ENCODE measurements at places on chromosomes 11 and 22.

DNA sequence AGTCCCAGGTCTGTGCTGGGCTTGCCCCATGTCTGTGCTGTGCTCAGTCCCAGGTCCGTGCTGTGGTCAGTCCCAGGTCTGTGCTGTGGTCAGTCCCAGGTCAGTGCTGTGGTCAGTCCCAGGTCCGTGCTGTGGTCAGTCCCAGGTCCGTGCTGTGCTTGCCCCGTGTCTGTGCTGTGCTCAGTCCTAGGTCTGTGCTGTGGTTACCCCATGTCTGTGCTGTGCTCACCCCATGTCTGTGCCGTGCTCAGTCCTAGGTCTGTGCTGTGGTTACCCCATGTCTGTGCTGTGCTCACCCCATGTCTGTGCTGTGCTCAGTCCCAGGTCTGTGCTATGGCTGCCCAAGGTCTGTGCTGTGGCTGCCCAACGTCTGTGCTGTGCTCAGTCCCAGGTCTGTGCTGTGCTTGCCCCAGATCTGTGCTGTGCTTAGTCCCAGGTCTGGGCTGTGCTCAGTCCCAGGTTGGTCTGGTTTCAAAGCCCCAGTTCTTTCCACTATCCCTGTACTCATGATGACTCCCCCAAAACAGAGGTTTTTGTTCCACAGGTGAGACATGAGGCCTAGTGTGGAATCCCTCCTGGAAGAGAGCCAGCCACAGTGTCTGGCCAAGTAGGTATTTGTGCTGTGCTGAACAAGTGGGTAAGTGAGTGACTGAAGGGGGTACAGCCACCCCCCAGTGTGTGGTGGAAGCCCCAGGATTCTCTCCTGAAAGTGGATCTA, 34.8 kb downstream of the IRAG1 start:
- no peak for DNase-seq

DNA sequence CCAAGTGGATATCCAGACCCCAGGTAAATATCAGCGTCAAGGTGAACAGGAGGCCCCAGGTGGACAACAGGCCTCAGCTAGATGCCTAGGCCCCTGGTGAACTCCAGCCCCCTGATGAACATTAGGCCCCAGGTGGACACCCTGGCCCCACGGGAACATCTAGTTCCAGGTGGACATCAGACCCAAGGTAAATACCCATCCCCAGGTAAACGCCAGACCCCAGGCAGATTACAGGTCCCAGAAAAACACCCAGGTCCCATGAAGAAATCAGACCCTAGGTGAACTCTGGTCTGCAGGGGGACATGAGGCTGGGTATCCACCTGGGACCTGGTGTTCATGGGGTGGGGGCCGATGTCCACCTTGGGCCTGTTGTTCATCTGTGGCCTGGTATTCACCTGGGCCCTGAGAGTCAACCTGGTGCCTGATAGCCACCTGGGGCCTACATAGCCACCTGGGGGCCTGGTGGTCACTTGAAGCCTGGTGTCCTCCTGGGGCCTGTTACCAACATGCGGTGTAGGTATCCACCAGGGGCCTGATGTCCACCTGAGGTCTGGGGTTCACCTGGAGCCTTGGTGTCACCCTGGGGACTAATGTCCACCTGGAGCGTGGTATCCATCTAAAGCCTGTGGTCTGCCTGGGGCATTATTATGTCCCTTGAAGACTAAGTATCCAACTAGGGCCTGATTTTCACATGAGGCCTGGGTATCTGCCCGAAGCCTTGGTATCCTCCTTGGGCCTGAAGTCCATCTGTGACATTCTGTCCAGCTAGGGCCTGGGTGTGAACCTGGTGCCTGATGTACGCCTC, 56.8 kb upstream of the SEPTIN5 start:
- DNase-seq = no peak

DNA sequence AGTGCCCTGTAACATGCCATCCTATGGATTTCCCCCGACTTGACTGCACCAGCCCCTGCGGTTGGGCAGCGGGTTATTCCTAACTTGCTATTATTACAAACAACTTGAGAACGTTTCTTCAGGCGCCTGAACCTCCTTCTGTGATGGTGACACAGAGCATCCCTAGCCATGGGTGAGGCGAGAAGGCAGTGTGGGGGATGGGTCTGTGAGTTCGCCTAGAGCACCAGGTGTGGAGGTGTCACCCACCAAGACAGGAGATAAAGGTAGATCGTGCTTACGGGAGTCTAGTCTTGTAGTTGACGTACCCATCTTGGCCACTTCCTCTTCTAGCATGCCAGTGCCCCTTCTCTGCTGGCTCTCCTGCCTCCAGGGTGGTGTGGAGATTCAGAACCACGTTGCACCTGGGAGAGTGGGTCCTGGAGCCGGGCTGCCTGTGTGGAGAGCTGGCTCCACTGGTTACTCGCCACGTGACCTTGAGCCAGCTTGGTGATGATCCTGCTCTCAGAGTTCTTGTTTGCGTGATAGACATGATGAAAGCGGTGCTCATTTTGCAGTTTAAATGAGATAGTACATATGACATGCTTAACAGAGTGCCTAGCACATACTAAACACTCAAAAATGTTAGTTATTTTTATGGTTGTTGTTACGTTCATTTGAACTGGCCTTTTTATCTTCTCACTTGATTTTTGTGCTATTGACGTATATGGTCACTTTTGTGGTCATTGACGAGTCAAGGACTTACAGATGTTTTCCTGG, 37.8 kb downstream of the TBC1D22A start:
- no peak for DNase-seq

DNA sequence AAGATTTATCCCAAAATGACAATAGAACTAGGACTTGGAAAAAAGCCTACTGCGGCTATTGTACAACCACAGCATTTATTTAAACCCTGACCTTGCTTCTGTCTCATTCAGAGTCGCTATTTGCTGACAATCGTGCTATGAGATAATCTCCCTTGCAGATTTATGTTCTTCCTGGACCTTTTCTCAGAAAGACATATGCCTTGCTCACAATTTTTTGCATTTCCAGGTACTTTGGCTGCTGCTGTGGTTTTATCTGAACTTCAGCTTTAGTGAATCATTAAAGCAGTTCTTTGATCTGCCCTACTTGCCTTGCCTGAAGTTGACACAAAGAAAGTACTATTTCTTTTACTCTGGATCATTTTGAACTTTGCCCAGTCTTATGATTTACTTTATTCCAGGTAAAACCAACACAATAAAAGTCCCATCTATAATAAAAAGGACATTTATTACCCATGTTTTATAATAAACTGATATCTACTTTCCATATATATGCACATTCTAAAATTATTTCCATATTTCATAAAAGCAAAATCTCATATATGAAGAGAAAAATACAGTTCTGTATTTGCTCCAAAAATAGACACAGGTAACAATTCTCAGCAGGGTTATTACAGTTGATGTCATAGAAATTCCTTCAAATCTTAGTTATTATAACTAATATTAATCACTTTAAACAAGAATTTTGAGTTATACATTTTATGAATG, 63.4 kb upstream of the CARD18 start:
- DNase-seq = no peak

All from tongue (tissue), 3 donors.